ENCODE measurements at places on chromosomes 12 and 14.
A peak's percentile ranks its signal among the peaks of the same experiment; 100 is the strongest.

- peak; percentile 85 for DNase-seq
Measured at GRCh38 chr14:91873471-91874415, 6.4 kb upstream of the TC2N start.

DNA sequence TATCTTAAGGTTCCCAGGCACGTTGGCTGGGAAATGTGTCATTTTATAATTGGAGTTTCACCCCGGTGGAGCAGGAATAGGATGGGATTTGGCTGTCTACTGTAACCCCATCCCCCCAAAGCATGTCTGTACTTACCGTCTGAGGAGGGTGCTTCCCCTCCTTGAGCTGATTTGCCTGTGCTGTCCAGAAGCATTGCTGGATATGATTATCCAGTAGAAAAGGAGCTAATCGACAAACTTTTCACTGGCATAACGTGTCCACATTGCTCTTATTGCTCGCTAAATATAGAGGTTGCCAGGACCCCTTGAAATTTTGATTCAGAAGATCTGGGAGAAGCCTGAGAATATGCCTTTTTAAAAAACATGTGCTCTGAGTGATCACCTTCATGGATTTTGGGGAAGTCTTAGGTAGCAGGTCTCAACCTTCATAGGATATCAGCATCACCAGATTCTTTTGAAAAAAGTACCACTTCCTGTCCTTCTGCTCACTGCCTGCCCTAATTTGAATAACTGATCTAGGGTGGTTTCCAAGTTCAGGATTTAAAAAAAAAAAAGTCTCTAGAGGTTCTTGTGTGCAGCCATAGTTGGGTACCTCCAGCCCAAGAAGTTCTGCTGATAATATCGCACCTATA lies 80.4 kb upstream of the KCNA1 start:
- DNase-seq, result no peak

- DNase-seq, result no peak
Measured at GRCh38 chr12:64582862-64583261, 27.4 kb upstream of the RASSF3 start.

DNA sequence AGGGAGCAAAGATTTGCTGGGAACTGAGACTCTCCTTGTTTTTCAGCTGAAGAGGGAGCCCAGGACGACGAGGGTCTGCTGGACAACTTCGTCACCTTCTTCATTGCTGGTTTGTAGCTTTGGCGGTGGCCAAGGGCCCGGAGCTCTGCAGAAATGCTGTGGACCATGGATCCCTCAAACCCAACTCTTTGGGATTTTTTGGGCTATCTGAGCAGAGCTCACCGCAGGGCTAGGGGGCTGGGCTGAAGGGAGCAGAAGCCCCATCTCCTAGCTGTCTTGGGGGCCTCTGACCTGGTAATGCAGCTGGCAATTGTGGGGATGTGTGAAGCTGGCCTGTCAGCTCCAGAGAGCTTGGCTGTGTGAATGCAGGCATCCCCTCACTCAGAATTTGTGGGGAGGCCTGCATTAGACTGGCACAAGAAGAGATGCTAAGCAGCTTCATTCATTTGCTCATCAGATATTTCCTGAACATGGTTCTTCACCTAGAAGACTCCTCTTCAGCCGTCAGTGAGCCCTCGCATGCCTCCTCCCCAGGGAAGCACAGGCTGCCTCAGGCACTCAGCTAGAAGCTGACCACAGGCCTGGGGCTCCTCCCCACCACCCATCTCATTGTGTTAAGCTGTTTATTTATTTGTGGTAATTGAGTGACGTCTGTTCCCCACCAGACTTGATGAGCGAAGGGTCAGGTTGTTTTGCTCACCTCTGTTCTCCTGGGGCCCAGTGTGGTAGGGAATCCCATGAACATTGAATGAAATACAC lies 32.2 kb downstream of the CYP46A1 start:
- DNase-seq, result no peak

GRCh38 chr14:84129007-84129406 lies 1400.9 kb upstream of the FLRT2 start:
- DNase-seq, result no peak

DNA sequence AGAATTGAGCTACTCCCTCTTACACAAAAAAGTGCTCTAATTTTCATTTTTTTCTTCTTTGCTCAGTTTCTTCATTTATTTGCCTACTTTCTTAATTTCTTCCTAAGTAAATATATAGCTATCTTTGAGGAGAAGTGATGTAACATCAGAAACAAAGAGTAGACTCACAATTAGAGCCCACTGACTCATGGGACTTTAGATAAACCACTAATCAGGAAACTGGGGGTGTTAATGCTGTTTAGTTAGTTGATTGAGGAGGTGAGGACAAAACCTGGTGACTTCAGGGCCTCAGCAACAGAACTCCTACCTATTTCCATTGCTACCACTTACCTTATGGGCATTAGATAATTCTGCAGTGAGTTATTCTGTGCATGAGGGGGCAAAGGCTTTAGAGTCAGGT lies 151.7 kb downstream of the MON2 start:
- DNase-seq, result no peak

DNA sequence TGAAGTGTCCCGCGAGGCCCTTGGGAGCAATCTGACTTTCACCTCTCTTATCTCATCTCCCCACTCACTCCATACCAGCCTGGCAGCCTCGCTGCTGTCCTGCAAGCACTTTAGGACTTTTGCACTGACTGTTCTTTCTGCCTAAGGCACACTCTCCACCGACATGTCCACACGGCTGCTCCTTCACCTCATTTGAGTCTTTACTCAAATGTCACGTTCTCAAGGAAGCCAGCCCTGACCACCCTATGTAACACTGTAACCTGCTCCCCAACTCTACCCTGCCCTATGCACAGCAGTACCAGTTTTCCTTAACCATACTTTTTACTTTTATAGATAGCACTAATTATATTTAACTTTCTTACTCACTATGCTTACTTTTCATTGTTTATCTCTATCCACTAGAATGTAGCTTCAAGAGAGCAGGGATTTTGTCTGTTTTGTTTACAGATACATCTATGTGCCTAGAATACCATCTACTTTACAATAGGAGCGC lies 32.0 kb downstream of the PRKD1 start:
- DNase-seq, result no peak

DNA sequence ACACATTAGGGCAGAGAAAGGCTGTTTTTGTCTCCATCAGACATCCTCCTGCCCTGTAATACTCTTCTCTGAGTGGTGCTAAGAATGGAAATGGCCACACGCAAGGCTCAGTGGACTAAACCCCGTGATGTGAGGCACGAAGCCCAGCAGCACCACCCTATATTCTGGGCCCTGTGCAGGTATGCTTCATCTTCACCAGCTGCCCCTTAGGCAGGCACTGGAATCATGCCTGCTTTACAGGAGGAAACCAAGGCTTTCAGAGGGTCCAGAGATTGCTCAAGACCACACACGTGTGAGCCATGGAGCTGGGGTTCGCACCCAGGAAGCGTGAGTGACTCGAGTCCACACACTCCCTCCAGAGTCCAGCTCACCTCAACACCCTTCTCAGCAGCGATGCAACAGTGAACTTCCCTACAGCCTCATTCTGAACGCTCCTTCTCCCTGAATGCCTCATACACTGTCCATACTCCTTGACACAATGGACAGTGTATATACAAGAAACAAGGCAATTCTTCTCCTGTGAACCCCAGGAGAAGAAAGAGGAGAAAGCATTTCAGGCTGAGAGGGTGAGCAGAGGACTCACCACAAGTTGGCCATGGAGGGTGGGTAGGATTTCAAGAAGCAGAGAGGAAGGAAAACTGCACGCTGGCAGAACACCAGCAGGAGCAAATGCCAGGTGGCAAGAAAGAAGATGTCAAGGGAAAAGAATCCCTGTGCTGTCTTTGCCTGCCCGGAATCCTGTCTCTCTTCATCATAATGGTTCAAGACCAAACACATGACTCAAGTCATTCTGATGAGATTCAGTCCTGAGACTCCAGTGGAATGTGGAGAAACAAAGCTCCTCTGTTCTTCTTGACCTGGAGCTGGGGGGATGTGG lies 39.1 kb downstream of the NT5DC3 start:
- no peak for DNase-seq
